ENCODE measurements at places on chromosomes 3 and 15.

DNA sequence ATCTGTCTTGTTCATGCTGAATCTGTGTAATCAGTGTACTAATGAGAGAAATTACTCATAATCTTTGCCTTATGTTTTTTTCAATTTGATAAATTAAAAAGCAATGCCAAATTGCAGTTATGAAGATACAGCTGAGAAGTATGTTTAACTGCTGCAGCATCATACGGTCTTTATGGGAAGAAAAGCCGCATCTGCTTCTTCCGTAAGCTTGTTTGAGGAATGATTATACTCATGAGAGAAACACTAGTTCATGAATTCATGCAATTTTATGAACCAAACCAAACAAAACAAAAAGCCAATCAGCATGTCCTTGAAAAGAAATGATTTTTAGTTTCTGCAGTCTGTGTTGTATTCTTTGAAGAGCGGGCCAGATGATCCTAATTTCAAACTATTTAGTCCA, 275.9 kb upstream of the ARHGEF26 start:
- no peak for ATAC-seq

DNA sequence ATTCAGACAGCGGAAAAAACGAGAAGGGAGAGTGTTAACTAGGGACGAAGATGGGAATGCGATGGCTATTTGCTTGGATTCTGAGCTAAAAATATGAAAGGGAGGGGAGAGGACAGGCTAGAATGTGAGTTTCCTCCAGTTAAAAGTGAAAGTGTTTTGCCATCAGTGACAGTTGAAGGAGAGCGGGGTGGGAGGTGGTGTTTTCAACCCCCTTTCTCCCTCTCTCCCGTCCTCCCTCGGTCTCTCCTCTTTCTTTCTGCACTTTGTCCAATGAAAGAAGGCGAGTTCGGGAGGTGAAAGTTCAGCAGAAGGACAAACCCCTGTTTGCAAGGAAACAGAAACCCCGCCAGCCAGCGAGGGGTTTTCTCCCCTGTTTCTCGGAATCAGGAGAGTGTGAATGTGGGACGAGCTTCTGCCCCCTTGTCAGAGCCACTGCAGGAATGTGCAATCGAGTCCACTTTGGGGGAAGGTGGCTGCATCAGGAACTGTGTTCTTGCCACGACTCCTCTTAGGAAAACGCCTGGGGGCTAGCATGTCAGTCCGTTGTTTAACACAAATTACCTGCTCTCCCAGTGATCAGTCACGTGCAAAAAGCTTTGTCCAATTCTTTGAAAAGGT, 975 bp upstream of the FOXP1 start:
- peak; percentile 49 for ATAC-seq

- ATAC-seq = no peak
Observed at GRCh38 chr3:151987893-151988292, 114.5 kb downstream of the SUCNR1 start.

GRCh38 chr15:38111070-38111469, 141.6 kb upstream of the SPRED1 start:
- ATAC-seq = no peak

GRCh38 chr3:48715174-48715800, 1.7 kb downstream of the IP6K2 start:
- no peak for ATAC-seq

GRCh38 chr3:4696266-4696665, 203.1 kb downstream of the ITPR1 start:
- ATAC-seq = no peak

- ATAC-seq = no peak
Observed at GRCh38 chr3:22960105-22960984, 242.8 kb upstream of the UBE2E2 start.

All from activated T-helper 17 cell treated with anti-CD3 and anti-CD28 coated beads, Interleukin-2, amount 50 U/mL, for 72 hours (primary cell).